ENCODE measurements at places on chromosomes 1 and 21.
A peak's percentile ranks its signal among the peaks of the same experiment; 100 is the strongest.

DNA sequence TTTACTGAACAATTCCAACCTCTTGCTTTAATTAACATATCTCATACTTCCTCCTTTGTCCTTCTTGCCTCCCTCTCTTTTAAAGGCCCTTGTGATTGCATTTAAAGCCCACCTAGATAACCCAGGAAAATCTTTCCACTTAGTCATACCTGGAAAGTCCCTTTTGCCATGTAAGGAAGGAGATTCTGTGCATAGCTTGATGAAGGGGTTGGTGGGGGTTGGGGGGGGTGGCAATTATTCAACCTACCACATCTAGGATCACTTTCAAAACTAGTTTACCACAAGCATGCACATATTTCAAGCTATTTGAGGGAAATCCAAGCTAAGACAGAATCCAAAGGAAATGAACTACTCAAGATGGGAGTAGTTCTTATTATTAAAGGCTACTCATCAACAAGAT is 249.1 kb upstream of the PTBP2 start:
- DNase-seq: no peak
- no peak overlapping the region for H3K4me3 ChIP-seq
- H3K27ac ChIP-seq: no peak overlapping the region
- no peaks in the 10 kb centered on the region for H3K4me1 ChIP-seq
- peaks cover 10% of the 10 kb centered on the region for H3K36me3 ChIP-seq

DNA sequence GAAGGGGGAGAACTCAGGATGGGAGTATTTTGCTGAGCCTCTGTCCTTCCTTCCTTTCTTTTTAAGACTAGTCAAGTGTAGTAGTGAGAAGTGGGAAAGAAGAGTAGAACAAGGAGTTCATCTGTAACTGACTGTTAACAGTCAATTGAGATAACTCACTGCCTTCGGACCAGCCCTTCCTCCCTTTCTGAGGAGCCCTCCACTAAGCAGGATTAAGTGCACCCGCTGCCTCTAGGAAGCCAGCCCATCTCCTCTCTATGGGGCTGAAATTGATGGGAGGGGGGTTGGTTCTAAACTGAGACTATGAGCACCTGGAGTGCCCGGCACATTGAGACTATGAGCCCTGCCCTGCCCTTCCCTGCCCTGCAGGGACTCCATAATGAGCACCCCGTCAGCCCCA is 72.7 kb upstream of the TINAGL1 start:
- no peak overlapping the region for H3K27ac ChIP-seq
- peaks cover 2% of the 10 kb centered on the region for H3K27me3 ChIP-seq
- H3K4me1 ChIP-seq: peaks cover 16% of the 10 kb centered on the region
- no peaks in the 10 kb centered on the region for H3K36me3 ChIP-seq

DNA sequence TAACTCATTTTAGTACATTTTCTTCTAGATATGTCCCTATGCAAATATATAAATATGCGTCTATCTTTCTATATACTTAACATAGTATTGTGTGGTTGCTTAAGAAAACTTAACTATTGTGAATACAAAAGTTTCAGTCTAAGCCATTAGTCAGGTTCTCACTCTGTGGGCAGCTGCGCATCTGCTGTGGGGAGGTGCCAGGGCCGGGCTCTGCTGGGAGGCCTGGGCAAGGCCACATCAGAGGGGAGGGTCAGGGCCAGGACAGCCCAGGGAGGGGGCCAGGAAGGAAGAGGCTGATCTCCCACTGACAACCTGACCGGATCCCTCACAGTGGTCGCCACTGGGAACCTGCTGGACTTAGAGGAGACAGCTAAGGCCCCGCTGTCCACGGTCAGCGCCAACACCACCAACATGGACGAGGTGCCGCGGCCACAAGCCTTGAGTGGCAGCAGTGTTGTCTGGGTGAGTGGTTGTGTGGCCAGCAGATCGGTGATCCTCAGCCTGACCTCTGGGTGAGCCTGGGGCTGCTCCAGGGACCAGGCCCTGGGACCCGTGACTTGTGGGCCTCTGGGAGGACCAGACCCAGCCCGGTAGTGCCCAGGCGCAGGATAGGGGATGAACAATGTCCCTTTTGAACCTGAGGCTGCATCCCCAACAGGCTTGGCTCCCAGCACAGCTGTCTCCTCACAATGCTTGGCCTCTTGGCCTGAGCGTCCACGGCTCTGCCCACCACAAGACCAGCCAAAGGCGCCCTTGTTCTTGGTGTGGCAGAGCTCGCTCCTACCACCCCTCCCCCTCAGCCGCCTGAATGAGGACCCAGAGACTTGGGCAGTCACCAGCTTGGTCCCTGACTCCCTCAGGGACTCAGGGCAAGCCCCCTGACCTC is 20.2 kb downstream of the LDLRAP1 start:
- peaks cover 73% of the 10 kb centered on the region for H3K4me1 ChIP-seq
- no peaks in the 10 kb centered on the region for H3K27me3 ChIP-seq
- H3K27ac ChIP-seq: peak overlapping the region; percentile 100
- peak overlapping the region; percentile 99 for H3K4me3 ChIP-seq
- no peak for DNase-seq
- H3K36me3 ChIP-seq: peaks cover 18% of the 10 kb centered on the region

DNA sequence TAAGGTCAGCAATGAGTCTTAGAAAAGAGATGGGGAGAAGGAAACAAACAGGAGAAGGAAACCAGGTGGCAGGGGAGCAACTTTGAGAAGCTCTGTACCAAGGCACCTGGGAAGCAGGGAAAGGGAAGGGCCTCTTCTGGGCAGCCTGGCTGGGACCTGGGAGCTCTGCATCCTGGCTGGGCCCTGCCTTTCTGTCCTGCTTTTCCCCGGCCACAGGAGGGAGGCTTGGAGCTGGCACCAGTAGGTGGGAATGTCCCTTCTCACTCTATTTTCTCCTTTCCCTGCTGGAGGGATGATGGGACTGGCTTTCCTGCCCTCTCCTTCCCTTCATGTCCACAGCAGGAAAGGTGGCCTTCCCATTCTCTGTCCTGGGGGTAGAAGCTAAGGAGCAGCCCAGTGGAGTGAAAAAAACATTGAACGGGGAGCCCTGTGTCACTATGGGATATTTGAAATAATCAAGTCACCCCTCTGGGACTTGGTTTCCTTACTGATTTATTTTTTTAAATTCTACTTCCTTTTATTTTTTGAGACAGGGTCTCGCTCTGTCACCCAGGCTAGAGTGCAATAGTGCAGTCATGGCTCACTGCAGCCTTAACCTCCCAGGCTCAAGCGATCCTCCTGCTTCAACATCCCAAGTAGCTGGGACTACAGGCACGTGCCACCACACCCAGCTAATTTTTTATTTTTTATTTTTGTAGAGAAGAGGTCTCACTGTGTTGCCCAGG is 5.1 kb upstream of the NES start:
- peaks cover 27% of the 10 kb centered on the region for H3K27me3 ChIP-seq
- H3K36me3 ChIP-seq: no peaks in the 10 kb centered on the region
- peaks cover 26% of the 10 kb centered on the region for H3K4me1 ChIP-seq
- no peak for DNase-seq

- no peaks in the 10 kb centered on the region for H3K4me1 ChIP-seq
- DNase-seq: no peak
- peaks cover 13% of the 10 kb centered on the region for H3K27me3 ChIP-seq
- peaks cover 6% of the 10 kb centered on the region for H3K36me3 ChIP-seq
- no peak overlapping the region for H3K27ac ChIP-seq
Measured at GRCh38 chr1:75768016-75768415, 18.0 kb upstream of the RABGGTB start.

GRCh38 chr1:89125240-89125912 is 538 bp downstream of the GBP2 start:
- peaks cover 16% of the 10 kb centered on the region for H3K36me3 ChIP-seq
- no peak for DNase-seq
- peak overlapping the region; percentile 100 for H3K4me3 ChIP-seq
- peaks cover 81% of the 10 kb centered on the region for H3K4me1 ChIP-seq
- peak overlapping the region; percentile 100 for H3K27ac ChIP-seq

GRCh38 chr1:53068314-53069099 is 6.5 kb downstream of the PODN start:
- H3K4me1 ChIP-seq: peaks cover 5% of the 10 kb centered on the region
- no peak overlapping the region for H3K27ac ChIP-seq
- H3K36me3 ChIP-seq: no peaks in the 10 kb centered on the region
- H3K4me3 ChIP-seq: no peak overlapping the region
- DNase-seq: no peak

DNA sequence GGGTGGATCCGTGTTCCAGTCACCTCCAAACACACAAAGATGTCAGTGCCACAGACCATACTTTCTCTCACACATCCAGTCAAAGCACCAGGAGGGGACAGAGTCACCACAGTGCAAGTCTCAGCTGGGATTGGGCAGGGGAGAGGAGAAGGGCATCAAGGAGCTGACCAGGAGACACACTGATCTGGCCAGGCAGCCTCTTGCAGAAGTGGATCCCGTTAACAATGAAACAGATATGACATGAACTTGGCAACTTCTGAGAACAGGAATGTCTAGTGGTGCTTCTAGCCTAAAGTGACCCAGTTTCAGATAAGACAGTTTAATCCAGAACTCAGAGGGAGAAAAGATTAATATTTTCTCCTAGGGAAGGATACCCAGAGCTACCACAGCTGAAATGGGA is 71.0 kb downstream of the HIVEP3 start:
- peaks cover 6% of the 10 kb centered on the region for H3K4me1 ChIP-seq
- no peak overlapping the region for H3K27ac ChIP-seq
- no peaks in the 10 kb centered on the region for H3K27me3 ChIP-seq

DNA sequence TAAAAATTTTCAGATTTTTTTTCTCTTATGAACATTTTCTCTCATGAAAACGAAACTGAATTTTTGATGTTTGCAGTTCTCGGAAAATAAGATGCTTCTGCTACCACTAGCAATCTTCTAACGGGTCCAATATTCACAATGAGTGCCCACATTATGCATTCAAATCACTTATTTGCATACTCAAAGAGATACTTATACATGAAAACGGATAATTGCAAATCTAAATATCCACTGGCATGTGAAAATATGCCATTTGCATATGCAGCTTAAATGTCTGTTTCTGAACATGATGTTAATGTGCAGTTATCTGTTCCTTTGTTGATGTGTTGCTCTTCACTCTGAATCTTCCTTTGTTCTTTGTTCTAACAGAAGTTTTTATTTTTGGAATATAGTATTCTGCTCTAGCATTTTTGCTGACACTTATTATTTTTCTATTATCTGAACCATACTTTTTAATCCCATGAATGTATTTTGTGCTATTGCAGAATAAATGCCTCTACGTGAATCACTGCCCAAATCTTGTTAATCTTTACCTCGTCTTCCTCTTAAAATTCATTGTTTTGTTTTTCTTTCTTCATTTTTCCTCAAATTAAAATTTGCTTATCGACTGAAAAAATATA is 259.4 kb upstream of the BRINP3 start:
- H3K4me1 ChIP-seq: no peaks in the 10 kb centered on the region
- no peaks in the 10 kb centered on the region for H3K36me3 ChIP-seq
- no peak overlapping the region for H3K4me3 ChIP-seq

DNA sequence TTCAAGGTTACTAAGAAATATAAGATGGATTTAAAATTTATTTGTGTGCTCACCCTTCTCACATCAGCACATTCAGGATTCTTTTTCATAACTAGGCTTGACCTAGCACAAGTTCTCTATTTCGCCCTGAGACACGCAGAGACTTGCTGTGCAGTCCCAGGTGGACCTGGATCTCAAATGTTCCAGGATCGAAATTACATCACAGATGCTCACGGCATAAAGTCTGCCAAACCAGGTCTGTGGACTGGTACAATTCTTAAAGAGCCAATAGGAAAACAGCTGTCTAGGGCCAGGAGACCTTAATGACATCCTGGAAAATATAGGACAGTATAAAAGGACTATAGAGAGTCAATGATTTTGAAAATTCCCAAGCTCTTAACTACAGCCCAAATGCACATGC is 2.2 kb downstream of the PGBD5 start:
- H3K27me3 ChIP-seq: peaks cover 63% of the 10 kb centered on the region
- peaks cover 7% of the 10 kb centered on the region for H3K36me3 ChIP-seq
- no peak overlapping the region for H3K27ac ChIP-seq
- peaks cover 14% of the 10 kb centered on the region for H3K4me1 ChIP-seq
- H3K4me3 ChIP-seq: no peak overlapping the region
- DNase-seq: no peak

All from naive thymus-derived CD8-positive, alpha-beta T cell (primary cell).